ENCODE measurements at places on chromosomes 3 and 15.

DNA sequence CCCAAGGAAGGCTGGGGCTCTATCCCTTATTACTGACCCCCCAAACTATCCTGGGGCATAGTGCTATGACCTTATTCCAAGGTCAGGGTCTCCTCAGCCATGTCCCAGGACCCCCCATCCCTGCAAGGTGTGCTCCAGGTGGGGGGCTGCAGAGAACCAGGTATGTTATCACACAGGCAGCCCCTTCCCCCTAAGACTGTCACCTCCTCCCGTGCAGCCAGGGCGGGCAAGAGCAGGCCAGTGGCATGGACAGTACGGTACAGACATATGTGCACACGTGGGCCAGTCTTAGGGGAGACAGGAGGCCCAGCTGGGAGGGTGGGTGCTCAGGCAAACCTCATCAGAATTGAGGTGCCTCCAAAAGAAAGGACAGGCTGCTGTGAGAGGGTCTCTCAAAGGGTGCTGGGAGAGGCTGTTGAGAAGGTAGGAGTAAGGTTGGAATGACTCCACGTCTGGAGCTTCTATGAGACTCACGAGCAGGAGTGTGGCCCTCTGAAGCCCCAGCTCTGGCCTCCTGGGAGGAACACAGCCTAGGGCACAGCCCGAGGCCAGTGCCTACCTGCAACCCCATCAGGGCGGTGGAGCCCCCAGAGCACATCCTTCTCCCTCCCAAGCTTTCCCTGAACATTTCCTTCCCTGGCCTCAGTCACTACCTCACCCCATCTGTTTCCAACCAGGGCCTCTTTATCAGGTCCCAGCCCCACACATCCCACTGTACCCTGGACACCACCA, 1.7 kb upstream of the COL7A1 start:
- DNase-seq = no peak

DNA sequence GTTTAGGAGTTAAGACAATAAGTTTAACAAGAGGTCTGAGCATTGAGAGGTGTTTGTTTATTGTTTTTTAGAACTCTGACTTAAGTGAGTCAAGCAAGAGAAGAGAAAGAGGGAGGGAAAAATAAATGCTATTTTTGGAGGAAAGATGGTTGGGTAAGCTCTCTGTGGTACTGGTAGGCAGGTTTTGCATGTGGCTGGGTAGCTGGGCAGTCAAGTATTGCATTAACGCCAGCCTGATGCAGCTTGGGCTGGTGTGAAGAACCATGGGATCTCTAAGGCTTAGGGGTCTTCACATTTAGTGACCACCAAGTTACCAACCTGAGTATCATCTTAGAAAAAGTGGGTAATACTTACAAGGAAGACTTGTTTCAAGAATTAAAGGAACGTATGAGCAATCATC, 534.5 kb upstream of the SEMA6D start:
- no peak for DNase-seq

- no peak for DNase-seq
These were observed 36.7 kb downstream of the CMTM7 start for GRCh38 chr3:32428092-32429068.

- DNase-seq = no peak
These were observed 16.0 kb downstream of the ACTR8 start for GRCh38 chr3:53865732-53866499.

- DNase-seq = no peak
These were observed 70.2 kb downstream of the CLDN1 start for GRCh38 chr3:190252080-190252479.

- DNase-seq = no peak
These were observed 124.6 kb upstream of the IQSEC1 start for GRCh38 chr3:13197795-13198194.

DNA sequence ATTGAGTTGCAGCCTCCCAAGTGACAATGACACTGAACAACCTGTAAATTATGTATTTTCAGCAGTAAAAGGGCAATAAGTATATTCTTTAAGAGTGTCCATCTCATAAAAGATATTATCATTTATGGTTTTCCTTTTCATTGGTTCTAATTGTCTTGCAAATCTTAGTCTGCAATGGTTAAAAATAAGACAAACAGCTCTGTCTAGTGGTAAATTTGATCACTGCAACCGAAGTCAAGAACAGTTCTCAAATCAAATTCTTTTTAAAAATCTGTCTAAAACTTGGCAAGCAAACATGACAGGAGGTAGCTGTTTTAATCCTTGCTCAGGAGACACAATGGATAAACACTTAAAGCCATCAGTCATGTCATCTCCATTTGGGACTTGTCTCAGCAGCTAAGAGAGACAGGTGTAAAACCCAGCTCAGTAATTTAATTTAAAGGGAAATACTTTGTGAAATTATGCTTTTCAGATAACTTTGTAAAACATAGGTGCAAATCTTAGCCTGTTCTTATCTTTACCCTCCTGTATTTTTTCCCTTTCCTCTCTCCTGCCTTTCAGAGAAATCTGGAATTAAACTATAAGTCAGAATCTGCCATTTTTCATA, 150.3 kb upstream of the ARHGEF26 start:
- DNase-seq = peak; percentile 23

- no peak for DNase-seq
These were observed 47.1 kb upstream of the SLCO2A1 start for GRCh38 chr3:134076851-134077250.

DNA sequence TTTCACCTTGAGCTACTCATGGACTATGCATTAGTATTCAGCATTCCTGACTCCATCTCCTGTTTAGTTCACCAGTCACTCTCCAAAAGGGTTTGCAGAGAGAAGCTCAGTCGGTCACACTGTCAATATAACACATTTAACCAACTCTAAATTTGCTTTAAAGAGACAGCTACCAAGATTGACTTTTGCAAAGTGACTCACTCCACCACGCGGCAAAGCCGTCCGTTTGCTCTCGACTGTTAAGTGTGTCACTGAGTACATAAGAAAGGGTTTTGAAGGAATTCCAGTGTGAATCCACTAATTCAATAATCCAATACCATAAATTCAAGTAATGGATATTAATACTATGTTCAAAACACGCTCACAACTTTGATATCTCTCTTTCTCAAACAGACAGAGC, 1006.7 kb upstream of the NR2F2 start:
- no peak for DNase-seq

- DNase-seq = no peak
These were observed 8.7 kb upstream of the PLA2G4F start for GRCh38 chr15:42165106-42165505.

- DNase-seq = no peak
These were observed 67.6 kb upstream of the TGFBR2 start for GRCh38 chr3:30538791-30539190.

- no peak for DNase-seq
These were observed 28.6 kb upstream of the STXBP5L start for GRCh38 chr3:120879411-120879810.

DNA sequence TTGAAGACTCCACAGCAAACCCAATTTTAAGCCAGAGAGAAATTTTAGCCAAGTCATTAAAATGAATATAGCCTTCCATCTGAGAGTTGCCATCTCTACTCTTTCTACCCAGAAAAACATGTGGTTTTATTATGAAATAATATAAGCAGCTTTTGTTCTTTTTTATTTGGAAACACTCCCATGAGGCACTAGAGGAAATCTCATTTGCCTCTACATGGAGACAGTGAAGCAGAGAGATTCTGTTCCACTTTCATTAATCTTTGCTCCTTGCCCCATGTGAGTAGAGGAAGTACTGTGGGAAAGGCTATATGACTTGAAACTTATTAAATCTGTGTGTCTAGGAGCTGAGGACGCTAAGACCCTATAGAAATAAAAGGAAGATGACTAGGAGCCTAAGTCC, 111.1 kb downstream of the P3H2 start:
- DNase-seq = no peak

DNA sequence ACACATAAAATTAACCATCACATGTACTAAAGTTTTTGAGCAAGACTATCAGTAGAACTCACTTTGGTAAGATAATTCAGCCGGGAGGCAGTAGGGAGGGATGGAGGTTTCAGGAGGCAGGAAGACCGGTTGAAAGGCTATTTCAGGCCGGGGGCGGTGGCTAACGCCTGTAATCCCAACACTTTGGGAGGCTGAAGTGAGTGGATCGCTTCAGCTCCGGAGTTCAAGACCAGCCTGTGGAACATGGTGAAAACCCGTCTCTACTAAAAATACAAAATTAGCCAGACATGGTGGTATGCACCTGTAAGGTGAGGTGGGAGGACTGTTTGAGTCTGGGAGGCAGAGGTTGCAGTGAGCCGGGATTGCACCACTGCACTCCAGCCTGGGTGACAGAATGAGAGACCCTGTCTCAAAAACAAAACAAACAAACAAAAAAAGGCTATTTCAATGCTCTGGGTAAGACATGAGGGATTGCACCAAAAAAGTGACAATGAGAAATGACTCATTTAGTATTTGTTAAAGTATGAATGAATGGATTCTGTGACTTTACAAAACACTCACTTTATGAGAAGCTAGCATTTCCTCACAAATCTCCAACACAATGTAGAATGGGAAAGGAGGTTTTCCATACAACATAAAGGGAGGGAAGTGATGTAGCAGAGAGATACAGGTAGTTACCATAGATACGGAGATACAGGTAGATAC, 43.9 kb downstream of the SH3BP5 start:
- no peak for DNase-seq

DNA sequence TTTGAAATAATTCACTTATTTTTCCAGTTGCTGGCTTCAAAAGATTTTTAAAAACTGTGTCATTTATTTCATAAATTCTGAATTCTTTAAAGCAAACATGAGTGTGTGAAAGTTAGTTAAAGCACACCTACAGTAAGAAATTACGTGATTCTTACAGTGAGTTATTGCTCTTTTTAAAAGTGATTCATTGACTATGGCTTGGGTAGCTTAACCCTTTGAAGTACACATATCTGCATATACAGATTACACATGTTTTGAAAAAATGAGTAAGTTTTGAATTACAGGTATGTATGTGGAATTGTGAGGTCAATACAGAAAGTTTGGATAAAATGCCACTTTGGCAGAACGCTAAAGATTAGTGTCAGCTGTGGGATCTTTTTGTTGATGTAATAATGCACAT, 64.5 kb upstream of the MBNL1 start:
- no peak for DNase-seq

DNA sequence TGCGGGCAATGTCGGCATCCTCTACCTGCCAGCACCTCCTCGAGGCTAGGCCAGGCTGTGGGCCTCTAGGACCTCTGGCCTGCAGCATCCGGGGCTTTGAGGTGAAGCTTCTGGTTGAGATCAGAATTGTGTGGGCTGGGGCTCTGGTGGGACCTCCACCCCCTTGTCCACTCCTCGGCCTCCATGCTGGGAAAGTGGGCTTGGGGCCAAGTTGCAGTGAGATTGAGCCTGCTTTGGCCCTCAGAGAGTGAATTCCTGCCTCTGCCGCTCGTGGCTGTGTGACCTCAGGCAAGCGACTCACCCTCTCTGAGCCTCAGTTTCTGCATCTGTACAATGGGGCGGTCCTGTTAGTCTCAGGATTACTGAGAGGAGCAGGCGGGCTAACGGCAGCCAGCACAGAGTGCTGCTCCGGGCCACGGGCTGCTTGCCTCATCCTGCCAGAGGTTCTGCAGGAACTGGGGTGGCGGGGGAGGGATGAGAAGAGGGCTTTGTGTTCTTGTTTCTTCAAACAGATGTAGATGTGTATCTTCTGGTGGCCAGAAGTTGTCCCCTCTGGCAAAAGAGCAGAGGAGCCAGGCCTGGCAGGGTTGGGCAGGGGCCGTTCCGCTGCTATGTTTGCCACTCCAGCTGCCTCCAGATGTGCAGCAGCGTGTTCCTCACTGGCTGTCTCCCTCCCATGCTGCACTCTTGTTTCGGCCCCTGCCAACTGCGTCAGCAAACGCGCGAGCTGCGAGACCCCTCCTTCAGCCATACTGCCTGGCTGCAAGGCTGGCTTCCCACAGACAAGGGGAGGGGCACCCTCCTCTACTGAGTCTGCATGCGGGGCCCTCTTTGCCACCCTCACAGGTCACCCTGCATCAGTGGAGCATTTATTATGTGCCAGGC, 33.7 kb downstream of the FBLN2 start:
- DNase-seq = no peak

GRCh38 chr3:184343200-184343876, 5.9 kb downstream of the FAM131A start:
- DNase-seq = no peak

DNA sequence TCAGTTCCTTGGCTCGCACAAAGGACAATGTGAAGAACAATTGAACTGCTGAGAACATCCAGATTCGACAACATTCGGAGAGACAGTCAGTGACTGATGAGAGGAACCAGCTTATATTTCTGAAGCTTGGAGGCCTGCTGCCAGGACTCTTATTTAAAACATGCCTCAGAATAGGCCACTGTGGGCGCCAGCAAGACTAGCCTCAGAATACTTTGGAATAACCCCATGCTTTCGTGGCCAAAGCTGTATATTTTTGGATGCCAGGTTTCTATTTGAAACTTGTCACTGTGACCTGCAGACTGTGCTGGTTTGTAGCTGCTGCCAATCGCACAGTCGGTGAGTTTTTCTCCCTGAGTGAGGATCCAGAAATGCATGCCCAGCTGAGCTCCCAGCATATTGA, 129.9 kb upstream of the UBE3A start:
- peak; percentile 55 for DNase-seq

DNA sequence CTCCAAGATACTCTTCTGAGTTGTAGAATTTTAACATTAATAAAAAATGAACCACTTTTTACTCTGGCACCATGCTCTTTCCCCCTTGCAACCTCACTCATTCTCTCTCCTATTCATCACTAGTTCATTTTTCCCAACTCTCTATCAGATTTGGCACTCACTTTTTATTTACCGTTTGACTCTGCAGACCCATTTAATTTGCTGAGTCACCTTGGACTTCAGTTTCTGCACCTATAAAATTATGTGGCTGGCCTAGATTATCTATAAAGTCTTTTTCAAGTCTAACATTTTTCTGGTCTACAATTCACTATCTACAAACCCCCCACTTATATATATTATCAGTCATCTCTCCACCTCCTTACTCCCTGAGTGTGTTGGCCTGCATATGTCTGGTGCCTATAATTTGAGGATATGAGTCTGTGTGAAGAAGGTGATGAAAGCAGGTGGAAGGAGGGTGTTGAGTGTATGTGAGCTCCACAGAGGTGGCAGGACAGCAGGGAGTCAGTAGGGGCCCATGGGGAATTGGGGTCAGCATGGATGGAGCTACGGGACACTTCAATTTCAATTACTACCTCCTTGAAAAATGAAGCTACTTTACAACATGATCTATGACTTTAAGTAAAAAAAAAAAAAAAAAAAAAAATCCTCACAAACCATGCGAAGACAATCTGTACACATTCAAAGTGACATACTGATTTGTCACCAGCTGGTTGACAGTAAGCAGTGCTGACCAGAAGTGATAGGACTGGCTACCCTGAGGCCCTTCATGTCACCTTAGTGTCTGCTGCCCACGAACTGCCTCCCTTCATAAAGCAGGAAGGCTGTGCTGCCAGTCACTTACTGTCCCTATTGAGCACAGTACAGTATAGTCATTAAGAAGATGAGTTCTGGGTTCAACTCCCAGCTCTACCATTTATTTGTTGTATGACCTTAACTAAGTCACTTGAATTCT, 334.2 kb upstream of the IL12A start:
- DNase-seq = no peak

GRCh38 chr3:172268425-172268824, 179.8 kb downstream of the GHSR start:
- no peak for DNase-seq

GRCh38 chr3:178001670-178002101, 534.5 kb upstream of the KCNMB2 start:
- DNase-seq = no peak

Measured in Ammon's horn (tissue), 1 donor.